Endothelial cell (in vitro differentiated cells): ENCODE measurements at places on chromosomes 12 and 14.

DNA sequence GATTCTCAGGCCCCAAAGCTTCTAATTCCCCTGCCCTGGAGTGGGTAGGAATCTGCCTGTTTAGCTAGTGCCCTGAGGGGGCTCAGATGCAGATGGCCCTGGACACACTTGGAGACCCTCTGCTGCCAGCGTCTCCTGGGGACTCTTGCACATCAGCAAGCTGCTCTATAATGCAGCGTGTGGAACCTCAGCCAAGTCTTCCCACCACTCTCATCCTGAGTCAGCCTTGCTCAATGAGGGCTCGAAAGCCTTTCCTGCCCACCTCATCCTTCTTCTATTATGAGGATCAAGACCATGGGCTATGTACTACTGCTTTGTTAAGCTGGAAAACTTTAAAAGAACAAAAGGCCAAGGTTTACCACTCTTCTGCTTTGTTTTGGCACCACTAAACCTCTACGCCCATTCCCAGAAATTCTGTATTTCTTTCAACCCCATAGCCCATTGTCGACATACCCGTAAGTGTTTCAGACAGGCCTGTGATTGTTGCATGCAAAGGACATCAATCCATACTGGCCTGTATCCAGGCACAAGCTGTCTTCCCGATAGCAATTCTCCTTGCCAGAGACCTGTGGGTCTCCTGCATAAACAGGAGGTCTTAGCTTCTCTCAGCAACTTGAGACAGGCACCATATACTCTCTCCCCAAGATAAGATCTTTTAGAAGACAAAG, 246.9 kb downstream of the DPF3 start:
- no peaks in the 10 kb centered on the region for H3K27me3 ChIP-seq
- DNase-seq: no peak
- H3K4me3 ChIP-seq: no peak overlapping the region

DNA sequence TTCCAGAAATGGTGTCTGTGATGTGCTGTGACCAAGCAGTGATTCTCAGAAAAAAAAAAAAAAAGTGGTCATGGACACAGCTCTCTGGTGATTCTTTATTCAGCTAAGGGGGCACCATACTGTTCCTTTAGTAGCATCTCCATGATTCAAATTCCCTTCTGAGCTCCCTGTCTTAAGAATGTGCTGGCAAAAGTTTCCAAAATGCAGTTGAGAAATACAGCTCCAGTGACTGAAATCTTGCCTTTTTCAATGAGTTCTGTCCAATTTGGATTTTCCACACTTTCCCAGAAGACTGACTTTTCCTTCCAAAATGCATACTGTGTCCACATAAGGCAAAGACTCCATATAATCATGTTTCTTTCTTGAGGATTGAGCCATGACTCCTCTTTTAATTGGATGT, 24.3 kb upstream of the CPM start:
- no peak overlapping the region for H3K27ac ChIP-seq
- H3K4me1 ChIP-seq: peaks cover 11% of the 10 kb centered on the region
- no peaks in the 10 kb centered on the region for H3K27me3 ChIP-seq

DNA sequence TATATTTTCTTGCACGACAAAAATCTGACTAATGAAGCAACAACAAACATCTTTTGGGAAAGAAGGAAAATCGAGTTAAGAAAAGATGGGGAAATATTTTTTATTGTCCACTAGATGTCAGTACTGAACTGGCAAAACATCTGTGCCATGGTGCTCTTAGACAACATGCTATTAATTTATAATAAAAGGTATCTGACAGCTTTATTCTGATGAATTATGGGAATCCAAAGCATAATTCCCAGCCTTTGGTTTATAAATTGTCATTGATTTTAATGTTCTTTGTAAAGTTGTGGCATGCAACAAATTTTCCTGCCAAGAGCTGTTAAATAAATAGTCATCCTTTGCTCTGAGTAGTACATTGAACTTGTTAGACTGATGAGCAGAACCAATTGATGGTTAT, 231.2 kb downstream of the ETNK1 start:
- H3K4me3 ChIP-seq: no peak overlapping the region
- H3K27me3 ChIP-seq: no peaks in the 10 kb centered on the region
- H3K4me1 ChIP-seq: no peaks in the 10 kb centered on the region
- DNase-seq: no peak
- H3K27ac ChIP-seq: no peak overlapping the region

DNA sequence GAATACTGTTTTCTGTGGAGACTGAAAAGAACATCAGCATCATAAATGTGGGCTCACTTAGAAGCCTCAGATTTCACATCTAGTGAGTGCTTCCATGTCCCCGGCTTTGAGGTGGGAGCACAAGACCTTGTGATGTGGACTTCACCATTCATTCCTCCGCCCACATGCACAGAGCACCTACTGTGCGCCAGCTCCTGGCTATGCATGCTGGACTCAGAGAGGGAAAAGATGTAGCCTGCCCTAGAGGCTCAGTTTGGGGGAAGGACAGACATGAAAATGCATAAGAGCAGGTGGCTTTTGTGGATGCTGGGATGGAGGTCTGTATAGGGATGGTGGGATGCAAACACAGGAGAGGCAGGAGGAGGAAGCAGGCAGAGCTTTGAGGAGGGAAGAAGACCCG, 65.0 kb downstream of the SERPINA3 start:
- H3K27ac ChIP-seq: no peak overlapping the region
- H3K4me1 ChIP-seq: peaks cover 10% of the 10 kb centered on the region
- no peak overlapping the region for H3K4me3 ChIP-seq
- H3K36me3 ChIP-seq: peaks cover 4% of the 10 kb centered on the region

- peak overlapping the region; percentile 4 for H3K27ac ChIP-seq
- no peaks in the 10 kb centered on the region for H3K36me3 ChIP-seq
- no peak for DNase-seq
- H3K4me1 ChIP-seq: peaks cover 47% of the 10 kb centered on the region
Measured at GRCh38 chr14:20489093-20489994, 16.0 kb upstream of the RNASE10 start.

DNA sequence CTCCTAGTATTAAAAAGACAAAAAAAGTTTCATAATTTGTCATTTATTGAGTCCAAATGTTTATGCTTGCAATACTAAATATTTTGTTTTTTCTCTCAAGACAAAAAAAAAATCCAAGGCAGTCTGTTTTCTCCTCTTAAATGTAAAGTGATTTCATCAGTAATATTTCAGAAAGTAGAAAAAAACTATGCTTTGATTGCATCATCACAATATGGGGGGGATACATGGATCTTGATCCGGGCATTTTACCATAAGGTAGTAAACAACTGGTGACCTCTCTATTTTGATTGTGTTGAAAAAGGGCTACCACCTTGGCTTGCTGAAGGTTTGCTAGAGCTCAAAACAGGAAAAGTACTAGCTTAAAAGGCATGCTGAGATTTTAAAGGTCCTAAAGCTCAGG, 43.6 kb downstream of the ERGIC2 start:
- peaks cover 2% of the 10 kb centered on the region for H3K27me3 ChIP-seq
- H3K27ac ChIP-seq: no peak overlapping the region
- H3K36me3 ChIP-seq: no peaks in the 10 kb centered on the region
- no peaks in the 10 kb centered on the region for H3K4me1 ChIP-seq

DNA sequence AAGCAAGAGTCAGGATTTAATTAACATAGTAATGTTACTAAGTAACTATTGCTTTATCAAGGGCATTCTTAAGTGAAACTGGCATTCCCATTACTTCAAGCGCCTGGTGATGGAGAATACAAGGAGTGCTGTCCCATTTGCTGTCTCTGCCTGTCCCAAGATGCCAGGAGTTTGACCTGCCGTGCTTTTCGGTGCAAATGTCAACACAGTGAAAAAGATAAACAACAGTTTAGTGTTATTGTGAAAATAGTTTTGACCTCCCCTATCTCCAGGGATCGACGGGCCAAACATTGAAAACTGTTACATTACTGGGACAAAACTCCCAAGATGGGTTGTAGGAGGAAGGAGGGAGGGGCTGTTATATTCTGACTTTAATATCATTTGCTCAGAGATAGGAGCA, 74.8 kb downstream of the TTC9 start:
- H3K4me3 ChIP-seq: no peak overlapping the region
- H3K36me3 ChIP-seq: no peaks in the 10 kb centered on the region
- peaks cover 6% of the 10 kb centered on the region for H3K4me1 ChIP-seq
- no peak overlapping the region for H3K27ac ChIP-seq
- peaks cover 4% of the 10 kb centered on the region for H3K27me3 ChIP-seq
- no peak for DNase-seq

- no peaks in the 10 kb centered on the region for H3K27me3 ChIP-seq
- H3K4me1 ChIP-seq: peaks cover 13% of the 10 kb centered on the region
- H3K36me3 ChIP-seq: no peaks in the 10 kb centered on the region
- DNase-seq: peak; percentile 67
- H3K27ac ChIP-seq: no peak overlapping the region
- H3K4me3 ChIP-seq: no peak overlapping the region
Measured at GRCh38 chr14:33839193-33840076, 111.4 kb downstream of the EGLN3 start.

DNA sequence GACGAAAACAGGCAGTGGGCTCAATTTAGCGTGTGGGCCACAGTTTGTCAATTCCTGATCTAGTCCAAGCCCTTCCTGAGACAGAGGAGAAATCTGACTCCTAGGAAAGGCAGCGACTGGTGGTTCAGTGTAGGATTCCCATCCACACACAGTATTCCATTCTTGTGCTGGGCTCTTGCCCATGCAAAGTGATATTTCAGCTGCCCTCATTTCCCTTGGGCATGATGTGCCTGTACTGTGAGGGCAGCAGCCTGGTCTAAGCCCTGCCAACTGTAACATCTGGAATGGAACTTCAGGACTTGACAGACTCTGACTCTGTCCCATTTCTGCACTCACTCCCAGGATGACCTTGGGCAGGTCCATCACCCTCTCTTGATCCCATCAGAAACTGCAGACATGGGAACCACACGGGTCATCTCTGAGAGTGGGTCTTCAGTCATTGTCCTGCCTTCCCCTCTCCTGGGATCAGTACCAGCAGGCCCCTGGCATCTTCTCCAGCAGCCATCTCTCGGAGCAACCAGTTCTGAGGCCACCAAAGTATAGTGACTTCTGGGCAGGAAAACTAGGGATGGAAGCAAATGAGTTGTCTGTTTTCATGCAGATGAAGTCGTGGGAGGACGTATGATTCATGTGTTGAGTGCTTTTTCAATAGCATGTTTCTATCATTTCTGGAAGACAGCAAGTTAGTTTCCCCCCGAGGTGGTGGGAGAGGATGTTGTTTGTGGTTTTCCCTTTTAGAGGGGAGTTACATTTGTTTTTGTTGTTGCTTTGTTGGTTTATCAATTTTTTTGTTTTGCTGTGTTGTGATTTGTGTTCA, 54.2 kb upstream of the BCL2L14 start:
- no peaks in the 10 kb centered on the region for H3K36me3 ChIP-seq
- peaks cover 43% of the 10 kb centered on the region for H3K4me1 ChIP-seq
- no peak for DNase-seq
- H3K4me3 ChIP-seq: no peak overlapping the region
- H3K27ac ChIP-seq: no peak overlapping the region

GRCh38 chr14:51337520-51337919, 97.5 kb downstream of the TMX1 start:
- H3K27ac ChIP-seq: no peak overlapping the region
- H3K27me3 ChIP-seq: no peaks in the 10 kb centered on the region
- no peaks in the 10 kb centered on the region for H3K4me1 ChIP-seq
- H3K4me3 ChIP-seq: no peak overlapping the region

DNA sequence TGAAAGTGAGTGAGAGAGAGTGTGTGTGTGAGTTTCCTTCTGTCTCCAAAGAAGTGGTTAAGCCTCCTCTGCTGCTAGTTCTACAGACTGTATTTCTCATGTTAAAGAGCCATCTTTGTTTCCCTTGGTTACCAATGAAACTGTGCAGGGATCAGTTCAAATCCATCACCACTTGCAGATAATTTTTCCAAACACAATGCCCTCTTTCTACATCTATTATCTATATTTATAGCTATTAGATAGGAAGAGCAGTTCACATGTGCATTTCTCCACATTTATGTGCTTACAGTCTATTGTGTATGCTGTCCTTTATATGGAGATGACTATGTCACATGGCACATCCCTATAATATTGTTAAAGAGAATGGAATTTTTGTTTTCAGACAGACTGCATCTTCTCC, 2.2 kb upstream of the DAAM1 start:
- H3K4me1 ChIP-seq: peaks cover 19% of the 10 kb centered on the region
- peaks cover 9% of the 10 kb centered on the region for H3K27me3 ChIP-seq
- no peak for DNase-seq
- H3K27ac ChIP-seq: no peak overlapping the region
- no peak overlapping the region for H3K4me3 ChIP-seq

GRCh38 chr12:53998110-53998899, 1.7 kb upstream of the HOXC9 start:
- peaks cover 13% of the 10 kb centered on the region for H3K4me1 ChIP-seq
- DNase-seq: no peak
- peak overlapping the region; percentile 37 for H3K4me3 ChIP-seq
- no peaks in the 10 kb centered on the region for H3K36me3 ChIP-seq

DNA sequence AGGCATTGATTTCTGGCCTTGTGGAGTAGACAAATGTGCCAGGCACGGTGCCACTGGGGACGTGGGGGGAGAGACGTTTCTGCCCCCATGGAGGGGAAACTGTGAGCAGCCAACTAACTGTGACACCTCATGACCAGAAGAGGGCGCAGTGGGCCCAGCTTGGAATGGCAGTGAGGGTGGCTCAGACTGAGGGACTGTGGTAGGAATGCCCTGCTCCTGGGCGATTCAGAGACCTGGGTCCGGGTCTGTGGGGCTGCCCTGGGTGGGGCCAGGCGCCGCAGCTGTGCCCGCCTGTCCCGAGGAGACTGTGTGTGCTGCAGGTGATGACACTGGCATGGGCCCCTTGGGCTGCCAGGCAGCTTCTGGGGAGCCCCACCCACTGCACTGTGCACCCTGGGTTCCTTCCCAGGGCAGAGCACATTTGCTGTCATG, 60.6 kb downstream of the SLC25A47 start:
- H3K27me3 ChIP-seq: peaks cover 2% of the 10 kb centered on the region
- no peaks in the 10 kb centered on the region for H3K36me3 ChIP-seq
- H3K27ac ChIP-seq: no peak overlapping the region
- H3K4me3 ChIP-seq: no peak overlapping the region

GRCh38 chr14:90093942-90094595, 32.3 kb downstream of the KCNK13 start:
- H3K4me1 ChIP-seq: peaks cover 5% of the 10 kb centered on the region
- DNase-seq: no peak
- H3K27ac ChIP-seq: no peak overlapping the region

DNA sequence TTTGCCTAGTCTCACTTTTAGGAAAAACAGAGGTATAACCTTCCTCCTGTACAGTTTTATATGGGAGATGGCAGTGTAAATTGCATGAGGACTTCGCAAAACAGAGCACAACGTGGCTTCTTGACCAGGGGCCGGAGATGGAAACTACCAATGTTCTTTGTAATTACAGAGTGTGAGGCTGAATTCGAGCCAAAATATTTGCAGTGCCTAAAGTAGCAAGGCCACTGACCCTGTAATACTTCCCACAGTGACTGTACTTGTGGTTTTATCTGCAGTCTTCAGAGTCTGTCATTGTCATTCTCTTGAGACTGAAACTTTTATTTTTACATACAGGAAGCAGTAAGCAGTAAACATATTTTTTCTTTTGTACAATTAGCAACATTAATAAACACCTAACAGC, 98.9 kb downstream of the RERG start:
- DNase-seq: no peak
- H3K4me3 ChIP-seq: no peak overlapping the region
- no peaks in the 10 kb centered on the region for H3K27me3 ChIP-seq
- H3K27ac ChIP-seq: no peak overlapping the region
- no peaks in the 10 kb centered on the region for H3K36me3 ChIP-seq
